Mesendoderm (in vitro differentiated cells): ENCODE measurements at places on chromosomes 4 and X.

DNA sequence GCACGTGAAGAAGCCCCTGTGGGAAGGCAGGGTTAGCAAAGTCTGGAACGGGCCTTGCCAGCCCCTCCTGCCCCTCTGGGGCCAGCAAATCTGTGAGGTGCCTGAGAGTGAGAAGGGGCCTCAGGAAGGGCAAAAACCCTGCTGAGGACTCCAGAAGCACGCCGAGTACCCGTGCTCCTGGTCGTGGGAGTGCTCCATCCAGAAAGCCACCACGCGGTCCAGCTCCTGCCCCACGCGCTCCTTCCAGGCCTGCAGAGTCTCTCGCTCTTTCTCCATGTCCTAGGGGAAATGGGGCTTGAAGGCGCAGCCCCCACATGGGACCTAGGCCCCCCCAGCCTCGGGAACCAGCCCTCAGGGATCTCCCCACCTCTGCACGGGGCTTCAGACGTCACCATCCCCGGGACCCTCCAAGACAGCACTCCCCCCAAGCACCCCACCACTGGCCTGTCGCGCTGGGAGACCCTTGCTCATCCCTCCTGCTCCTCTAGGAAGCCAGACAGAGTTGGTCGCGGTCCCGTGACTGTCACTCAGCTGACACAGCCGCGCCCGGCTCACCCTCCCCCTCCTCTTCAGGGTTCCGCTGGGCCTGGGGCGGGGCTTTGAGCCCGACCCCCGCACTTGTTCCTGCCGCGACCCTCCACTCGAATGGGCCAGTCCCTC, at the start of gene RENBP:
Gene RENBP, minus strand, starts transcription at position 504 of the 660 bp plus-strand sequence. Its CDS starts 33 bp downstream, at position 471.
- DNase-seq = peak; percentile 68

GRCh38 chr4:124762956-124763355, 50.4 kb upstream of the ANKRD50 start:
- DNase-seq = no peak

DNA sequence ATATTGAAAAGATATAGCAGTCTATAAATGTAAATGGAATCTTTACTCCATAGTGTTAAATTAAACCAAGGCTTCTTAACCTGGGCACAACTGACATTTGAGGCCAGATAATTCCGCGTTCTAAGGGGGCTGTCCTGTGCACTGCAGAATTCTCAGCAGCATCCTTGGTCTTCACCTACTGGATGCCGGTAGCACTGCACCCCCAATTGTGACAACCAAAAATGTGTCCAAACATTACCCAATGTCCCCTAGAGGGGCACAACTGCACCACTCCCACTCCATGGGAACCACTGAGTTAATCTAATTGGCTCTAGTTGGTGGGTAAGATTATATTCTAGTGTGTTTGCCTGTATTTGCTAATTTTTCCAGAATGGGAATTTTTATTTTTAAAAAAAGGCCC, 16.6 kb downstream of the AP1S2 start:
- DNase-seq = peak; percentile 60

- DNase-seq = peak; percentile 64
These were observed 1.1 kb downstream of the BMPR1B start for GRCh38 chr4:94758700-94759399.

DNA sequence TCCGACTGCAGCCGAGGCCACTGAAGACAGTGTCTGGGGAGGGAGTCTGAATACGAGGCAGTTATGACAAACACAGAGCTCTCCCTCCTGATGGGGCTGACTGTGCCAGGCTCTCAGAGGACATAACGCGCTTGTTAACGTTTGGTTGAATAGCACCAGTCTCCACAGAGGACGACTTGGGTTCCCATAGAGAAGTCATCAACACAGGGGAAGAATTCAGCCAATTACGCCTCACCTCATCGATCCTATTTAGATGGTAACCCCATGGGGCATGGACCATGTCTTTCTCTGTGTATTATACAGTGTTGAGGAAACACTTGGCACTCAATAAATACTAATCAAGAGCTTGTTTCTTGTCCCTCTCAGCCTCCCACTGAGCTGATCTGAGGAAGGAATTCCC, 642.6 kb upstream of the LCORL start:
- DNase-seq = no peak
